ENCODE measurements at places on chromosomes 6 and 20. TPM values are rescaled to one million over a fixed set of nuclear protein-coding genes. Genes with fewer than 3 reads are reported as not detected.

The MOXD1 gene
- total RNA-seq, result 1.6 TPM

The BICRAL gene
- total RNA-seq, result 3.9 TPM

The CTAGE9 gene
- total RNA-seq, result not detected

The SMOC2 gene
- total RNA-seq, result 0.90 TPM

The RIPPLY2 gene
- not detected for total RNA-seq

The AVP gene
- not detected for total RNA-seq

The HLA-E gene
- 232 TPM for total RNA-seq

The B3GAT2 gene
- under 0.01 TPM for total RNA-seq

The SAMD10 gene
- 2.7 TPM for total RNA-seq
